Activated CD4-positive, alpha-beta T cell treated with anti-CD3 and anti-CD28 coated beads, Interleukin-2, Interleukin-6, amounts not matched to agents 100 ng/mL and 50 ng/mL, durations not matched to agents 16 hours and 8 hours (primary cell): ENCODE measurements at places on chromosomes 12 and 14.
A peak's percentile ranks its signal among the peaks of the same experiment; 100 is the strongest.

DNA sequence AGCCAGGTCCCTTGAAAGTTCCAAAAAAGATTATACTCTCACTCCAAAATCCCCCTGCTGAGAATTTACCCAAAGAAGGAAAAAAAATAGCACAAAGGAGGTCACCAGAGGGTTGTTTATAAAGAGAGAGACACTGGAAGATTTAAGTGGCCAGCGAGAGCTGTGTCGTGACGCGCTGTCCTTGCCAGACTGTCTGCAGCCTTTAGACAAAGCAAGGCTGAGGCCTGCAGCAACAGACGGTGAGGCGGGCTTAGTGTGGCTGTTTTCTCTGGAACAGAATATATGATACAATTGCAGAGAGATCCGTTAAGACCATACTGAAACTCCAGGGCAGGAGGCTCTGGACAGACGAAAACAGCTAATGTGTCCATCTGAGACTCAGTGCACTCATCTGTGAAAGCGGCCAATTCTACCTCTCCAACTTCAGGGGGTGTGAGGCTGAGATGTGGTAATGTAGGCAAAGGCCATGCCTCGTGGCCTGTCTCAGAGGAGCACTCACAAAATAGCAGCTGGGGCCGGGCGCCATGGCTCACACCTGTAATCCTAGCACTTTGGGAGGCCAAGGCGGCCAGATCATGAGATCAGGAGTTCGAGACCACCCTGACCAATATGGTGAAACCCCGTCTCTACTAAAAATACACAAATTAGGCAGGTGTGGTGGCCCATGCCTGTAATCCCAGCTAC lies 36.2 kb downstream of the ANAPC7 start:
- DNase-seq = no peak

GRCh38 chr14:68978172-68978911 lies 760 bp downstream of the ACTN1 start:
- DNase-seq = peak; percentile 46

DNA sequence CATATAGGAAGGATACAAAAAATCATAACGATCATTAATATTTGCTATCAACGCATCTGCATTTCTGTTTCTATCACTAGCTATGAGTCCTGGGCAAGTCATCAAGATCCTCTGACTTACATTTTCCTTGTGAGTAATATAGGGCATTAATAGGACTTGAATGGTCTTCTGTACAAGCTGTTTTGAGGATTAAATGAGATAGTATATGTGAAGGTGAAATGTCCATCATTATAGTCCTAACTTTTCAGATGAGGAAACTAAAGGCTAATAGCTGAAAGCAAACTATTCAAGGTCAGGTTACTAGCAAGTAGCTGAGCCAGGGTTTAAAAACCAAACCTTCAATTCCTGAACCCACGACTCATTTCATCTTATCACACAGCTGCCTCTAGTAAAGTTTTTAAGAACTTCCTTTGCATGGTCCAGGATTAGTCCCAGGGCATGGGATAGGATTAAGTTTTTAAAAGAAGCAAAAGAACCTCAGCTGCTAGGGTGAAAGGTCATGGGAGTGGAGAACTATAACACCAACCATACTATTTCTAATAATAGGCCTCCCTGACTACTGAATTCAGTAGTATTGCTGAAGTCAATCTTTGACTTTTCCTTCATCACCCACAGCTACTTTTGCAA lies 101.4 kb upstream of the ADAMTS20 start:
- DNase-seq = no peak

DNA sequence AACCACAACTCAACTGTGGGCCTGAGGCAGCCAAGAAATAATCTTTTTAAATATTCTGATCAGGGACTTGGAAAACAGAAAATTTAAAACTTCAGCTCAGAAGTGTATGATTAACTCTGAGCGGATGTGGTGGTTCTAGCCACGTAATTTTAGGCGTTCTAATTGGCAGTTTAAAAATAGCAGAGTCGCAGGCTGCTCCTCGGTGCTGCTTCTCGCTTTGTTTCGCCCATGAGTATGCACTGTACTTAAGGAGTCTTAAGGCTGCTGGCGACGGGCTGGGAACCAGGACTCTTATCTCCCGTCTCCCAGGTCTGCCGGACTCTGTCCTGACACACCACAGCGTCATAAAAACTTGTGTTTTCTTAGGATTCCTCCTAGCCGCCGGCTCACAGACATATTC lies 113.4 kb upstream of the PELI2 start:
- DNase-seq = peak; percentile 61

DNA sequence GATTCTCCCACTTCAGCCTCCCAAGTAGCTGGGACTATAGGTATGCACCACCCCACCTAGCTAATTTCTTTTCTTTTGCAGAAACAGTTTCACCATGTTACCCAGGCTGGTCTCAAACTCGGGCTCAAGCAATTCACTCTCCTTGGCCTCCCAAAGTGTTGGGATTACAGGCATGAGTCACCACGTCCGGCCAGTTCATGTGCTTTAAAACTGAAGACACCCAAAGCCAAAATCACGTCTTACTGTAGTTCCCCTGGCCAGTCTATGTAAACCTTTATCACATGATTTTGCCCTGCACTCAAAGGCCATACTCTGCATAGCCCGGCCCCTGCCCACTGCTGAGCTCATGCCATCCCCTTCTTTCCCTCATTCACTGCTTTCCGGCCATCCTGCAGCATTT lies 4.5 kb downstream of the ALKBH2 start:
- DNase-seq = no peak

DNA sequence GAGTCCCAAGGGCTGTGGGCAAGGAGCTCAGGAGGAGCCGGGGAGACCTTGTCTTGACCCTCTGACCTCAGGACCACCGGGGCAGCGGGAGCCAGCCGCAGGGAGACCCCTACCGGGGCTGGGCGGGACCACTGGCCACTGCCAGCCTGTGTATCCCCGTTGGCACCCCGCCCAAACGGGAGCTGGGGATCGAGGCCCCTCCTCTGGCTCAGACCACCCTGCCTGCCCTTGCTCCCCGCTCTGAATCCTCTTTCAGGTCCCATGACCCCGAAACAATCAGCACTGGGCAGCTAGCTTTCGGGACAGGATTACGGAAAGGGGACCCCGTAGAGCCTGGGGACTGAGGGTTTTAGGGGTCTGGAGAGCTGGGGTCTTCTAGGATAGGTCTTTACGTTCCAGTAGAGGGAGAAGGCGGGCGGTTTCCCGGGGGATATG lies 1.3 kb downstream of the GLI1 start:
- no peak for DNase-seq

- DNase-seq = no peak
Observed at GRCh38 chr14:25215607-25216006, 165.7 kb upstream of the STXBP6 start.

GRCh38 chr12:57840726-57841125 lies 5.8 kb downstream of the CTDSP2 start:
- DNase-seq = no peak

DNA sequence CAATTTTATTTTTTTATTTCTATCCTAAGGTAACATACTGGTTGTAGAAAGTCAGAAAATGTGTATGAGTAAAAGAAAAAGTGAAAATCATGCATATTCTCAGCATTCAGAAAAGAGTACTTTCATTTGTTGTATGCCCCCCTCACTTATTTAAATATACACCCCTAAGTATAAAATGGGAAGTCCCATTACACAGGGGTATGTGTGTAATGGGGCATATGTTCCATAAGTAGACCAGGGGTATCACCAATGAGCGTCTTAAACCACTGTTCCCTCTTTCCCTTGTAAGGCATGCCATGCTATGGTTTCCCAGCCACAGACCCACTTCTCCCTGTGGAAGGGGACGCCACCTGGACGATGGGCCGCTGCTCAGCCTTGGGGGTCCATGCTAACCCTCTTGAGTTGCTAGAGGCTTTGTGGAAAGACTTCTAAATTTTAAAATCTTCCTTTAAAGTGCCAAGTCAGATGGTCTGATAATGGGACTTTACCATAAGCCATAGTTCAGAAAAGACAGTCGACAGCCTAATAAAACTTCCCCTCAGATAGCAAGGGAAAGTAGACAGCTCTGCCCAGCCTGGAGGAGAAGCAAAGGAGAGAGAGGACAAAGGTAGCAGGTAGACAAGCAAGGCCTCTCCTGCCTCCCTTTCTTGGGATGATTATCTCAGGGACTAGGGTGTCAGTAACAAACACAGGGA lies 118.2 kb downstream of the ZFP36L1 start:
- DNase-seq = no peak

DNA sequence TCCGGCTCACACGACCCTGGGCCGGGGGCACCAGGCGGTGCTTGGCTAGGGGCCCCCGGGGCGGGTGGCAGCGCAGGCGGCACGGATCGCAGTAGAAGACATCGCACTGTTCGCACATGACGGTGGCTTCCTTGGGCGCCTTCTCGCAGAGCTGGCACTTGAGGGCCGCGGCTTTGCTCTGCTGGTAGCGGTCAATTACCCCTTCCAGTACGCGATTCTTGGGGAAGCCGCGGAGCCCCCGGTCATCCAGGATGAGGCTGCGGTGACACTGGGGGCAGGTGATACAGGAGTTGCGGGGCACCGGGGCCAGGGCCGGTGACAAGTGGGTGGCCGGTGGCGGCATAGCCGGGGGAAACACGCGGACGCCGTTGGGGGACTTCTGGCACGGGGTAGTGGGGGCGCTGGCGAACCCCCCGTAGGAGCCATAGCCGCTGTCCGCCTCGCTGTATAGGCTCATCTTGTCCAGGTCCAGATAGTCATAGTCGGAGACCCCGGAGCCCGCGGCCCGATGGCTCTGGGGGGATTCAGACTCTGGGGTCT lies 553 bp downstream of the TRIM9 start:
- peak; percentile 5 for DNase-seq

DNA sequence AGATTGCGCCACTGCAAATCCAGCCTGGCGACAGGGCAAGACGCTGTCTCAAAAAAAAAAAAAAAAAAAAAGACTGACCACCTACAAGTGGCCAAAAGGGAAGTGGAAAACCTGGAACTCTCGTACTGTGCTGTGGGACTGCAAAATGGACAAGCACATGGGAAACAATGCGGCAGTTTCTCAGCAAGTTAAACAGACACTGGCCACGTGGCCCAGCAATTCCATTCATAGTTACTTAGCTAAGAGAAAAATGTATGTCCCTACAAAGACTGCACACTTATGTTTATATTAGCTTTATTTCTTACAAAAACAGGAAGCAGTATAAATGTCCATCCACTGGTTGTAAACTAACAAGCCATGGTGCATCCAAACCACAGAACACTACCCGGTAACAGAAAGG lies 5.6 kb downstream of the CHFR start:
- no peak for DNase-seq

- no peak for DNase-seq
Observed at GRCh38 chr12:16163146-16163545, 114.3 kb downstream of the SLC15A5 start.

- DNase-seq = no peak
Observed at GRCh38 chr12:3601461-3602150, 110.6 kb downstream of the PRMT8 start.

DNA sequence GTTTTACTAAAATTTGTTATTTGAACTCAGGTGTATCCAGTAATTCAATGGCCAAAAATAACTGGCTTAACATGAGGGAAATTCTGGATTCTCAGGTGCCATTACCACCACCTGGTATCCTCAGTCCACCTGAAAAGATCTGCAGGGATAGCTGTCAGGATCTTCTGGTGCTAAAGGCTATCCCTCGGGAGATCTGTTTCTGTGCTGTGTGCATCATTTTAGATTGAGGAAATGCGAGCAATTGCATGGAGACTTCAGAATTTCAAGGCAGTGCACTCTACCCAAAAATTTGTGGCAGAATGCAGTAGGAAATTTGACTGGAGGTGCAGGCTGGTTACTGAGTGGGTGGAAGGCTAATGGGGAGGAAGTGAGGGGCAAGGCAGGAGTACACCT lies 26.4 kb downstream of the ZCCHC8 start:
- no peak for DNase-seq

GRCh38 chr12:107521826-107522355 lies 163.7 kb upstream of the PWP1 start:
- no peak for DNase-seq
